Activated CD8-positive, alpha-beta T cell treated with anti-CD3 and anti-CD28 coated beads for 36 hours (primary cell): ENCODE measurements at places on chromosomes 6 and 20. TPM values are rescaled to one million over a fixed set of nuclear protein-coding genes. Genes with fewer than 3 reads are reported as not detected.
A peak's percentile ranks its signal among the peaks of the same experiment; 100 is the strongest.

DNA sequence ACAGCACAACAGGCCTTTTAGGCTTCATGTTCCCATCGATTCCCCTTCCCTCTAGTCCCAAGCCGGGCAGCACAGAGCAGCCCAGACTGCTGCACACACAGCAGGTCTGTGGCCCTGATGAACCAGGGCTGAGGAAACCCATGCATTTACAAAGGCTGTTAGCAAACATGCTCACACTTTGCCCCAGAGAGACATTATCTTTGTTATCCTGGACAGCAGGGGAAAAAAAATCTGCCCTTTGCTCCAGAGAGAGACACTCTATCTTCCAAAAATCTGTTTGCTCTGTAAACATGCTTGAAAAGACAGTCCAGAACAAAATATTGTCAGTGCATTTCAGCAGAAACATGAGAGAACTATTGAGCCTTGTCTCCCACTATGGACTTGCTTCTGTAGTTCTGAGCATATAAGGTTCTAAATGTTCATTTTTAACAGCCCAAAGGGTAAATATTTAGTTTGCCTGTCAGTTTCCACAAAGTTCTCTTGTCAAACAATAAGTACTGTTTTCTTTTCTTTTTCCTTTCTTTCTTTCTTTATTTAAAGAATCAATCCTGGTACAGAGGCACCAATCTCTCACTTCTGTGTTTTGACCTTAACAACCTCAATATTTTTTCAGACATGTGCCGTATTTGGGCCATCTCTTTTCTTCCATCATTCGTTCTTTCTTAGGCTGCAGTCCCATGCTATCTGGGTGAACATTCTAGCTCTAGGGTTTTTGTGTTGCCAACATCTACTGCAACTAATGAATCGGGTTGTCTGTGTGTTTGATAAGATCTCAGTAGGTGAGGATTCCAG, 468.0 kb downstream of the EPM2A start:
- no peak overlapping the region for H3K27ac ChIP-seq
- H3K27me3 ChIP-seq: peaks cover 3% of the 10 kb centered on the region
- H3K36me3 ChIP-seq: no peaks in the 10 kb centered on the region
- H3K4me3 ChIP-seq: no peak overlapping the region

DNA sequence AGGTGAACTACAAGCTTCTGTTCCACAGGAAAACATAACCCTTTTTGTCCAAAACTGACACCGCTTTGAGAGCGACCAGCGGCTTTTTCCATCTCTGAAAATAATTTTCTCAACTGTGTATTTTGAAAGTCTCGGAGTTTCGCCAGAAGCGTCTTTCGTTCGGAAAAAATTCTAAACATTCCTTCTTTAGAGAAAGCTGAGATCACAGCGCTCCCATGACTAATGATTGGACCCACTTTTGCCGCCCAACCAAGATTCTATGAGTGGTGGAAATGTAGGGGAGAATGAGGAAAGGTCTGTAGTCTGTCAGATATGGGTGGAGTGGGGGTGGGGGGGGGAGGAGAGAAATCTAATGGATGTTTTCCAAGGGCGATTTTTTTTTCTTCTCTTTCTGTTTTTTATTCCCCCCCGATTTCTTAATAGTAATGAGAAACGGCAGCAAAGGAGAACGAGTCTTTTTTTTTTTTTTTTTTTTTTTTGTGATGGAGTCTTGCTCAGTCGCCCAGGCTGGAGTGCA, 189.3 kb downstream of the TRIM27 start:
- H3K4me1 ChIP-seq: peaks cover 8% of the 10 kb centered on the region
- peaks cover 83% of the 10 kb centered on the region for H3K27me3 ChIP-seq
- H3K36me3 ChIP-seq: peaks cover 23% of the 10 kb centered on the region
- H3K27ac ChIP-seq: no peak overlapping the region
- H3K4me3 ChIP-seq: no peak overlapping the region

- no peak for DNase-seq
- no peaks in the 10 kb centered on the region for H3K36me3 ChIP-seq
- H3K4me1 ChIP-seq: no peaks in the 10 kb centered on the region
- no peak overlapping the region for H3K27ac ChIP-seq
- H3K27me3 ChIP-seq: no peaks in the 10 kb centered on the region
- H3K4me3 ChIP-seq: no peak overlapping the region
These were observed 145.6 kb downstream of the TBX18 start for GRCh38 chr6:84618836-84619235.

DNA sequence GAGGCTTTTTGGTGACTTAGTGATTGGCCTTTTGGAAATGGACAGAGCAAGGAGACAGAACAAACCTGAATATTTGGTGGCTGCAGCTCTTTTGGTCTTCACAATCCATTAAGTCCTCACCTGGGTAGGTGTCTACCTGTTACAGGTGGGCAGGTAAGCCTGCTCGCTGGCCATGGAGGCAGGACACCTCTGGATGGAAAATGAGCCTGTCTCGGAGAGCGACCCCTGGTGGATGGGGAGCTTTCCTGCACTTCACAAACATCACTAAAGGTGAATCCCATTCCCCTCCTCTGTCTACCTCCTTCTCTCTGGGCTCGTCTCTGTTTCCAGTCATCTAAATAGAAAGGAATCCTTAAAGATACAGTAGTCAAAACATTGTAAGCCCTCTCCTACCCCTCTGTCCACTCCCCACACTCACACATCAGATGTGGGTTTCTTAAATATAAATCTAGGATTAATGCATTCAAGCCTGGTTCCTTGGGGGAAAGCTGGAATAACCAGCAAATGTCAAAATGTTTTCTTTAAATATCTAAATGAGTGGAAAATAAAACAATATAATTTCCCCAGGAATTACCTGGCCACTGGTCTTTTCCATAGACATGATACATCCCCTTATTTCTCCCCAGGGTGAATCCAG, 304.9 kb downstream of the CDH26 start:
- H3K36me3 ChIP-seq: no peaks in the 10 kb centered on the region
- peaks cover 13% of the 10 kb centered on the region for H3K4me1 ChIP-seq
- H3K27me3 ChIP-seq: no peaks in the 10 kb centered on the region
- H3K4me3 ChIP-seq: no peak overlapping the region

DNA sequence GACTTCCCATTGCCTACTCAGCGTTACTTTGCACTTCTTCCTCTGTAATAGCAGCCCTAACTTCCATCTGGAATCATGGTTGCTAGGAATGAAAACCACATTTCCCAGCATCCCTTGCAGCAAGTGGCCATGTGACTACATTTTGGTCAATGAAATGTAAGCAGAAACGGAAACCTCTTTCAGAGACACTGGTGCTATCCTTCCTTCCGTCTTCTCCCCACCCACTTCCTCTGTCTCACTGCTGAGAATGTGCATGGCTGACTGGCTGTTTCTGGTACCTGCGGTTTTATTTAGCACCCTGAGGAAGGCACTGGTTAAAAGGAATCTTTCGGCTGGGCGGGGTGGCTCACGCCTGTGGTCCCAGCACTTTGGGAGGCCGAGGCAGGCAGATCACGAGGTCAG, 107.4 kb downstream of the SCML4 start:
- peaks cover 69% of the 10 kb centered on the region for H3K4me1 ChIP-seq
- H3K27me3 ChIP-seq: no peaks in the 10 kb centered on the region
- H3K27ac ChIP-seq: peak overlapping the region; percentile 84
- H3K36me3 ChIP-seq: peaks cover 34% of the 10 kb centered on the region

DNA sequence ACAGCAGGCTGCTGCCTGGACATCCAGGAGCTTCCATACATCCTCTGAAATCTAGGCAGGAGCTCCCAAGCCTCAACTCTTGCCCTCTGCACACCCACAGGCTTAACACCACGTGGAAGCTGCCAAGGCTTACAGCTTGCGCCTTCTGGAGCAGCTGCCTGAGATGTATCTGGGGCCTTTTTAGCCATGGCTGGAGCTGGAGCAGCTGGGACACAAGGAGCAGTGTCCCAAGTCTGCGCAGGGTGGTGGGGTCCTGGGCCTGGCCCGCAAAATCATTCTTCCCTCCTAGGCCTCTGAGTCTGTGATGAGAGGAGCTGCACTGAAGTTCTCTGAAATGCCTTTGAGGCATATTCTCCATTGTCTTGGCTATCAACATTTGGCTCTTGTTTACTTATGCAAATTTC, 255.0 kb downstream of the DLL1 start:
- no peaks in the 10 kb centered on the region for H3K36me3 ChIP-seq
- H3K27me3 ChIP-seq: no peaks in the 10 kb centered on the region
- no peak for DNase-seq
- no peaks in the 10 kb centered on the region for H3K4me1 ChIP-seq
- no peak overlapping the region for H3K27ac ChIP-seq

The FAM50B gene
- 6.0 TPM for total RNA-seq

The ZNF165 gene
- 3.6 TPM for total RNA-seq

- H3K27ac ChIP-seq: no peak overlapping the region
- H3K4me3 ChIP-seq: no peak overlapping the region
- H3K27me3 ChIP-seq: no peaks in the 10 kb centered on the region
- no peaks in the 10 kb centered on the region for H3K4me1 ChIP-seq
- H3K36me3 ChIP-seq: no peaks in the 10 kb centered on the region
- DNase-seq: no peak
These were observed 650.6 kb upstream of the ARID1B start for GRCh38 chr6:156126535-156126934.

The SPATA2 gene
- 7.4 TPM for total RNA-seq

GRCh38 chr6:107803957-107804356, 20.2 kb downstream of the SCML4 start:
- H3K4me3 ChIP-seq: no peak overlapping the region
- H3K27me3 ChIP-seq: no peaks in the 10 kb centered on the region
- H3K36me3 ChIP-seq: peaks cover 9% of the 10 kb centered on the region

DNA sequence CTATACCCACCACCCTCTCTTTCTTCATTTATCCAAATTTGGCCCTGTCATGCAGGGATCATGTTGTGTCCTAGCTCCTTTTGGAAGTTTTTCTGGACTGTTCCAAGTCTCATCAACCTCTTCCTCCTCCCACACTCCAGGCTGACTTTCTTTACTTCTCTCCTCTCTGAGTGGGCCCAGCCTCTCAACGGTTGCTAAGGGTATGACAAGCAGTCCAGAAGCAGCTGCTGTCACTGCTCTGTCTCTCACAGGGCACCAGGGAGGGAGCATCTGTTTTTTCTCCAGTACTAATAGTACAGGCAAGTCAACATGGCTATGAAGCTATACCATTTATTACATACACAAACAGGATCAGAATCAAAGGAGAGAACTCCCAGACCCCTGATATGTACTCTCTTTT, 8.2 kb downstream of the NT5DC1 start:
- no peak overlapping the region for H3K27ac ChIP-seq
- H3K36me3 ChIP-seq: peaks cover 33% of the 10 kb centered on the region
- H3K27me3 ChIP-seq: no peaks in the 10 kb centered on the region
- peaks cover 23% of the 10 kb centered on the region for H3K4me1 ChIP-seq

The CST4 gene
- total RNA-seq: not detected
